Fibroblast of lung (primary cell): ENCODE measurements at places on chromosomes 12 and 14.

DNA sequence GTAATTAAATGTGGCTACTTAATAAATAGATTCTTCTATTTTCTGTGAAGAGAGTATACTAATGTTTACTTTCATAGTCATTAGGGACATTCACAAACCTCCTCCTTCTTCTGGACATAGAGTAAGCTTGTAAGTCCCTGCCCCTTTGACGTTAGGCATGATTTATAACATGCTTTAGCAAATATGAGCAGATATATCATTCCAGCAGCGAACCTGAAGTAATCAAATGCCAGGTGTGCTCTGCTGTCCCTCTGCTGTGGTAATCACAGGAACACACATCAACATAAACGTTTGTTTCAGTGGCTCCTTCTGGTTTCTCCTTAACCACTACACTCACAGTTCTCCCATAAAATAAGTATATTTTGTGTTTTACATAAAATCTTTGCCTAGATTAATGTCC, 961.8 kb downstream of the FLRT2 start:
- H3K27me3 ChIP-seq: no peaks in the 10 kb centered on the region
- H3K27ac ChIP-seq: no peak overlapping the region
- DNase-seq: no peak
- no peaks in the 10 kb centered on the region for H3K36me3 ChIP-seq
- no peak overlapping the region for H3K4me3 ChIP-seq

GRCh38 chr14:101843665-101844064, 82.2 kb downstream of the PPP2R5C start:
- H3K36me3 ChIP-seq: peaks cover 3% of the 10 kb centered on the region
- DNase-seq: no peak
- no peak overlapping the region for H3K4me3 ChIP-seq
- H3K4me1 ChIP-seq: no peaks in the 10 kb centered on the region
- H3K27ac ChIP-seq: no peak overlapping the region
- H3K27me3 ChIP-seq: no peaks in the 10 kb centered on the region

GRCh38 chr12:48023386-48023785, 19.1 kb upstream of the COL2A1 start:
- H3K4me3 ChIP-seq: no peak overlapping the region
- no peaks in the 10 kb centered on the region for H3K4me1 ChIP-seq
- no peak for DNase-seq
- H3K36me3 ChIP-seq: no peaks in the 10 kb centered on the region
- H3K27ac ChIP-seq: no peak overlapping the region

GRCh38 chr14:89728964-89729363, 225.6 kb downstream of the EFCAB11 start:
- no peaks in the 10 kb centered on the region for H3K4me1 ChIP-seq
- no peak for DNase-seq
- no peak overlapping the region for H3K27ac ChIP-seq
- H3K36me3 ChIP-seq: no peaks in the 10 kb centered on the region
- H3K27me3 ChIP-seq: no peaks in the 10 kb centered on the region
- H3K4me3 ChIP-seq: no peak overlapping the region

DNA sequence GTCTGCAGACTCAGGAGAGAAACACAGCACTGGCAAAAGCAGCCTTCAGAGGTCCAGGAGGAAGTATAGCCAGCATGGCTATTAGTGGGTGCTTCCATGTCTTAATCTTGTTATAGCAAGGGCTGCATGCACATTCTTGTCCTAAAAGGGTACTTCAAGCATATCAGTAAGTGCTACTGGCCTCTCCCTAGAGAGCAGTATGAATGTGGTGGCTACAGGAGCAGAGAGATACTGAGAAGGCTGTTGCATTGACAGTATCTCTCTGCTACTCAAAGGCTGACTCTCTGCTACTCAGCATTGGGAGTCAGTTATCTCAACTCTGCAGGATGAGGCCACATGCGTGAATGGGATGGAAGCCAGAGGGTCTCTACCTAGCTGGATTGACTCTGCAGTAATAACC, 2.0 kb downstream of the GARIN6 start:
- DNase-seq: no peak
- H3K27ac ChIP-seq: no peak overlapping the region
- no peaks in the 10 kb centered on the region for H3K4me1 ChIP-seq
- H3K36me3 ChIP-seq: no peaks in the 10 kb centered on the region
- no peaks in the 10 kb centered on the region for H3K27me3 ChIP-seq

- H3K4me1 ChIP-seq: no peaks in the 10 kb centered on the region
- no peak overlapping the region for H3K4me3 ChIP-seq
- DNase-seq: no peak
- H3K27ac ChIP-seq: no peak overlapping the region
Measured at GRCh38 chr12:109289551-109289950, 19.5 kb downstream of the FOXN4 start.

GRCh38 chr14:68235011-68235410, 415.4 kb downstream of the RAD51B start:
- DNase-seq: peak; percentile 71
- no peak overlapping the region for H3K4me3 ChIP-seq
- no peaks in the 10 kb centered on the region for H3K36me3 ChIP-seq
- no peak overlapping the region for H3K27ac ChIP-seq
- H3K27me3 ChIP-seq: no peaks in the 10 kb centered on the region

DNA sequence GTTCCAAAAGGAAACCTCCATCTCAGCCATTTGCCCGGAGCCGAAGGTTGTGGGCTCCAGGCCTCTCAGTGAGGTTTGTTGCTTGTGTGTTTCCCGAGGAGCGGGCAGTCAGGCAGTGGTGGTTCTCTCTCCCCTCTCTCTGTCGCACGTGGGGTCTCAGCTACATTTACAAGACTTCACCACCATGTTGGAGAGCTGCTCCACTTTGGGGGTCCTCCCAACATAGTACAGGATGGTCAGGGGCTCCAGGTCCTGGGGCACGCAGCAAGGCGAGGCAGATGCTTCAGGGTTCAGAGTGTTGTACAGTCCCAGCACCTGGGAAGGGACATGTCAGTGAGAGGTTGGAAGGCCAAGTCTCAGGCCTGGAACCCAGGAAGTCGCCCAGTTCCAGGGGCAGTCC, 22.8 kb downstream of the TGFB3 start:
- H3K4me3 ChIP-seq: no peak overlapping the region
- H3K4me1 ChIP-seq: no peaks in the 10 kb centered on the region
- no peak overlapping the region for H3K27ac ChIP-seq
- no peaks in the 10 kb centered on the region for H3K36me3 ChIP-seq
- H3K27me3 ChIP-seq: no peaks in the 10 kb centered on the region
- DNase-seq: no peak

- DNase-seq: no peak
- H3K36me3 ChIP-seq: no peaks in the 10 kb centered on the region
- no peak overlapping the region for H3K4me3 ChIP-seq
- H3K4me1 ChIP-seq: no peaks in the 10 kb centered on the region
- H3K27me3 ChIP-seq: no peaks in the 10 kb centered on the region
- no peak overlapping the region for H3K27ac ChIP-seq
Measured at GRCh38 chr12:7601406-7601805, 64.3 kb downstream of the APOBEC1 start.

- H3K4me3 ChIP-seq: no peak overlapping the region
- H3K27me3 ChIP-seq: no peaks in the 10 kb centered on the region
Measured at GRCh38 chr12:131698286-131698685, 12.6 kb upstream of the SFSWAP start.

GRCh38 chr12:76804435-76804976, 40.6 kb downstream of the ZDHHC17 start:
- no peaks in the 10 kb centered on the region for H3K4me1 ChIP-seq
- peaks cover 2% of the 10 kb centered on the region for H3K36me3 ChIP-seq
- H3K27me3 ChIP-seq: no peaks in the 10 kb centered on the region

DNA sequence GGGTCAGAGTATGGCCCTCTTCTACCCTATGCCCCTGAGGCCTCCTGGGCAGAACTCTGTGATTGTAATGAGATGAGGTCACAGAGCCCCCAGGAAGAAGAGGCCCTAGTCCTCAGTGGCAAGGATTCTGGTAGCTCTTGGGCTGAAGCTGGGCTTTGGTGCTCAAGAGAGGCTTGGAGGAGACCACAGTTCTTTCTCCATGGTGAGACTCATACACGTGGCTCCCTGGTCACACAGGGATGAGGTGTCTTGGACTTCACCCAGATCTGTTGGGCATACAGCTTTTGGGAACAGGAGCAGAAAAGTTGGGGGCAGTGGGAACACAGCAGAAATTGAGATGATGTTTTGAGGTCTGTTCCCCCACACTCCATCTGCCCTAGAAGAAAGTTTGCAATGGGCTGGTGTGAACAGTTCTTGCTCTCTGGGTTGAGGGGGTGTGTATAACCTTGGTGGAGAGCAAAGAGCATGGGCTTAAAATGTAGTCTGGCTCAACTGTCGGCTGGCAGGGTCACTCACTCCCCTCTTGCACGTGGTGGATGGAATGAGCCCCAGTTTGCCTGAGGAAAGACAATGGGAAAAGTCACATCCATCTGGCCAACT, at the start of gene KRT86:
Gene KRT86, plus strand, starts transcription at position 125 of the 600 bp plus-strand sequence. CDS start 27,272 bp downstream, outside the sequence.
- no peaks in the 10 kb centered on the region for H3K36me3 ChIP-seq
- H3K27me3 ChIP-seq: peaks cover 2% of the 10 kb centered on the region
- no peak within 1 kb of the TSS for H3K4me3 ChIP-seq
- no peak for DNase-seq
- no peak within 1 kb of the TSS for H3K27ac ChIP-seq

DNA sequence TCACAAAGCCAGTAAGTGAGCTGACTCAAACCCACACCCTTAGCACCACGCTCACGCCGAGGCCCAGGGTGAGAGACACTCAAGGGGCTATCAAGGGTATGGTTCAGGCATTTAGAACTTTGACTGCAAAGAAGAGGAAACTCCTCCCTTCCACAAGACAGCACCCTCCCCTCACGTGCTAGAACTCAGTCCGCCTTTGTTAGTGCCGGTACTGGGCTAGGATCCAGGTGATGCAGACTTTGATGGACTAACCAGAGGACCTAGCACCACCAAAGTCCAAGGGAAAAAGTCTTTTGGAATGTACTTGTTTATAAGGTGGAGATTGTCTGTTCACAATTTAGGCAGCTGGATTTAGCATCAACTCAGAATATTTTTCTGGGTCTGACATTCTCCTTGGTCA, 33.7 kb downstream of the VWF start:
- peaks cover 20% of the 10 kb centered on the region for H3K4me1 ChIP-seq
- no peaks in the 10 kb centered on the region for H3K36me3 ChIP-seq
- H3K27ac ChIP-seq: no peak overlapping the region
- H3K27me3 ChIP-seq: no peaks in the 10 kb centered on the region
- peak; percentile 68 for DNase-seq
- no peak overlapping the region for H3K4me3 ChIP-seq

GRCh38 chr14:102573591-102574046, 18.8 kb upstream of the RCOR1 start:
- DNase-seq: no peak
- no peaks in the 10 kb centered on the region for H3K36me3 ChIP-seq
- no peaks in the 10 kb centered on the region for H3K4me1 ChIP-seq
- H3K27ac ChIP-seq: no peak overlapping the region
- no peaks in the 10 kb centered on the region for H3K27me3 ChIP-seq

- H3K4me1 ChIP-seq: no peaks in the 10 kb centered on the region
- no peak overlapping the region for H3K4me3 ChIP-seq
- no peaks in the 10 kb centered on the region for H3K36me3 ChIP-seq
- H3K27me3 ChIP-seq: no peaks in the 10 kb centered on the region
- H3K27ac ChIP-seq: no peak overlapping the region
- DNase-seq: no peak
Measured at GRCh38 chr14:57884175-57884574, 18.3 kb upstream of the SLC35F4 start.

DNA sequence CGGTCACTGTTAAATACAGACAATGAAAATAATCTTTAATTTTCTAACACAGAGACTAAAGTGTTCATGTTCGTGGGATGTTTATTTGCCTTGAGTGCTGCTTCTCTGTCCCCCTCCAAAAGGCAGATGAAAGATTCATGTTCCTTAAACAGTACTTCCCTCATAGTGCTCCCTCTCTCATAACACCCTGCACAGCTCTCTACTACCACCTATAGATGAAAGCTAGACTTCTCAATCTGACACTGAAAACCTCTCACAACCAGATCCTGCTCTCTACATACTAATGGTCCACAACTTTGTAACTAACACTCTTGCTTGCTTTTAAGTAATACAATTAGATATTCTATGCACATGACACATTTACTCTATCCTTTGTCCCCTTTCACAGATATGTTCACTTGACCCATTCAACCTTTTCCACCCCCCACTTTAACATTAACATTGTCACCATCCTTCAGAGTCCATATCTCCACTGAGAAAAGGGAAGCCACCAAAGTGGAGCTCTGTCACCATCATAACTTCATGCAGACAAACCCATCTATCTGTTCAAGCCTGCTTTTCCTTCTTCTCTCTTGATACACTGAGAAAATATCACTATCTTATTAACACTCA, 266.4 kb upstream of the USP15 start:
- H3K27ac ChIP-seq: no peak overlapping the region
- no peak for DNase-seq
- H3K4me3 ChIP-seq: no peak overlapping the region
- H3K27me3 ChIP-seq: no peaks in the 10 kb centered on the region

GRCh38 chr12:49792976-49793580, 35.1 kb downstream of the NCKAP5L start:
- DNase-seq: no peak
- no peaks in the 10 kb centered on the region for H3K4me1 ChIP-seq
- no peaks in the 10 kb centered on the region for H3K27me3 ChIP-seq

DNA sequence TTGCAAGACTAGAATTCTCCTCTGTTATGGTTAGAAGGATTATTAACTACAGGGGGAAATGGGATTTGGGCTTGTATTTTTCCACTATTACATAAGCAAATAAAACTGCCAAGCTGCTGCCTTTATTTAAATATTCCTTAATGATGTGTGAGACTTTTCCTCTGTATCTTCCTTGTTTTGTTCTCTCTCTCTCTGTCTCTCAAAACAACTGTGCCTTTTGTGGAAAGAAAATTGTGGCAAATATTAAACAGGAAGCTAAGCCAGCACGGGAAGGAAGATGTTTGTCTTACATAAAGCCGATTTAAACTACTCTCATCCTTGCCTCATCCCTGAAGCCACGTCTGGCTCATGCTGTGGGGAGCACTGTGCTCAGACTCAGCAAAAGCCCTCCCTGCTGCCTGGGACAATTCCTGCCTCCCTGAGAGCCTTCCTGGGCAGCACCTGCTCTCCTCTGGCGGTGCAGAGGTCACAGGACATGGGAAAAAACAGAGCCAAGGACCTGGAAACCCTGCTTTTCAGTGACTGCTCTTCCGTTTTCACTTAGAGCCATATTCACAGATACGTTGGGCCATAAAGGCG, 237.2 kb downstream of the SLC15A4 start:
- H3K4me3 ChIP-seq: no peak overlapping the region
- DNase-seq: no peak
- no peaks in the 10 kb centered on the region for H3K36me3 ChIP-seq
- no peaks in the 10 kb centered on the region for H3K4me1 ChIP-seq
- H3K27me3 ChIP-seq: no peaks in the 10 kb centered on the region

GRCh38 chr14:56976211-56976610, 165.9 kb upstream of the OTX2 start:
- no peaks in the 10 kb centered on the region for H3K4me1 ChIP-seq
- no peak overlapping the region for H3K27ac ChIP-seq
- no peaks in the 10 kb centered on the region for H3K36me3 ChIP-seq
- H3K27me3 ChIP-seq: no peaks in the 10 kb centered on the region
- no peak overlapping the region for H3K4me3 ChIP-seq
- no peak for DNase-seq

- peaks cover 6% of the 10 kb centered on the region for H3K36me3 ChIP-seq
- peak; percentile 92 for DNase-seq
- peak within 1 kb of the TSS; percentile 94 for H3K4me3 ChIP-seq
- H3K4me1 ChIP-seq: peaks cover 19% of the 10 kb centered on the region
- H3K27ac ChIP-seq: peak within 1 kb of the TSS; percentile 95
Measured at GRCh38 chr12:12716793-12717585, at the start of gene CDKN1B. TSS of gene CDKN1B (plus strand) at chr12:12717368. CDS start at chr12:12717840, 472 bp downstream.

GRCh38 chr12:11753826-11754225, 104.4 kb downstream of the ETV6 start:
- H3K4me3 ChIP-seq: no peak overlapping the region
- no peak overlapping the region for H3K27ac ChIP-seq
- peaks cover 5% of the 10 kb centered on the region for H3K4me1 ChIP-seq
